Stimulated activated CD4-positive, alpha-beta T cell treated with anti-CD3 and anti-CD28 coated beads, TNF-alpha, amount 100 ng/mL, for 4 hours (primary cell): ENCODE measurements at places on chromosomes 5 and 9.
A peak's percentile ranks its signal among the peaks of the same experiment; 100 is the strongest.

DNA sequence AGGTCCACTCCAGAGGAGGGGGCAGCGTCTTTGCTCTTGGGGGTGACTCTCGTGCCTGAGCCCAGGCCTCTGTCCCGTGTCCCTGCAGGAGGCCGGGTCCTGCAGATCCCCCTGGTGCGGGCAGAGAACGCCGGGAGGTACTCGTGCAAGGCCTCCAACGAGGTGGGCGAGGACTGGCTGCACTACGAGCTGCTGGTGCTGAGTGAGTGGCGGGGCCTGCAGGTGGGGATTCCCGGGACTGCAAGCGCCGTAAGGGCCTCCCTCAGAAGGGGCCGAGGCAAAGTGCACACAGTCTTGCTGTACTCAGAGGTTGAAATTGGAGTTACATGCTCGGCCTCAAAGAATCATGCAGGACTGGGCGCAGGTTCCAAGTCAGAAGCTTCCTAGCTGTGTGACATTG, 62.7 kb upstream of the ASS1 start:
- DNase-seq, result no peak

GRCh38 chr9:27124151-27124550, 15.1 kb downstream of the TEK start:
- no peak for DNase-seq

DNA sequence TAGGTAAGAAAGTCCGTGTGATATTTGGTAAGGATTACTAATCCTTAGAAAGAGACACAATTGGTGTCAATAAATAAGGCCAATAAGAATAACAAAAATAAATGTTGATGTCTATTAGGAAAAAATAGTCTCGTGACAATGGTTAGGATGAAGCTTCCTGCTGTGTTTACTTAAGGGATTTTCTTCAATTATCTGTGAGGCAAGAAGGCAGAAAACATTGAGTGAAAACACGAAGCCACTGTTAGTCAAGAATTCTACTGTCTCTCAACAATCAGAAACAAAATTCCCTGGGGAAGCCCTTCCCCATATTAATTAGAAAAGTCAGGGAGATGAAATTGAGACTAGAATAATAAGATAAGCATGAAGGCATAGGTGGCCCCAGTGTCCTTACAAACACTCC, 149.0 kb downstream of the SYK start:
- DNase-seq, result no peak

DNA sequence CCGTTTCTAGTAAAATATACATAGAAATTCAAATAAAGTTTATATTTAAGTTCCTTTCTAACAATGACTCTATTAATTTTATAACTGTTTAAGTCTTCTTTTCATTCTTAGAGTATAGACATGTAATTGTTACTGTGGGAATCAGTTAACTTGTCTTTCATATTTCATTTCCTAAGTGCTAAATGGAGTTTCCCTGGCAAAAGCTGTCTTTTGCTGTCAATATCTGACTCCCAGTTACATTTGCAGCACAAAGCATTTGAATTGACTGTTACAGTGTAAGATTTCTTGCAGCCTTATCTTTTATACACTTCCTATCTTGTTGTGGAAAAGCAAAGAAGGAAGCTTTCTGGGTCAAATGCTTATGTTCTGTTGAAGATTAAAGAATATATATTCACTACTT, 1026.3 kb downstream of the CDH9 start:
- DNase-seq, result no peak

- DNase-seq, result no peak
These were observed 5.0 kb upstream of the C1QTNF3 start for GRCh38 chr5:34047774-34048572.

DNA sequence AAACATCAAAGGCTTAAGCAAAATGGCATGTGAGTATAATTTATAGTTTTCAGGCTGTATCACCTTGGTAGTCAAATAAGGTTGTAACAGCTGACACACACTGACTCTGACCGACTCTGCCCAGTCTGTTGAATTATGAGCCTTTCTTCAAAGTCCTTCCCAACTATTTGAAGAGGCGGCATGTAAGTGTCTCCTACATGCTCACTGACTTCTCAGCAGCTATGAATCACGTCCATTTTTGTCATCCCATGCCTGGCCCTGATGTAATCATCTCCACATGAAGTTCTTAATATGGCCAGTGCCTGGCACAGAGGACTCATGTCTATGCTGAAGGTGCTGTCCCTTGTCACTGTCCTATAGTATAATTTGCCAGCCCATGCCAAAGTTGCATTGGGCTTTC, 5.1 kb upstream of the PTBP3 start:
- DNase-seq, result no peak

DNA sequence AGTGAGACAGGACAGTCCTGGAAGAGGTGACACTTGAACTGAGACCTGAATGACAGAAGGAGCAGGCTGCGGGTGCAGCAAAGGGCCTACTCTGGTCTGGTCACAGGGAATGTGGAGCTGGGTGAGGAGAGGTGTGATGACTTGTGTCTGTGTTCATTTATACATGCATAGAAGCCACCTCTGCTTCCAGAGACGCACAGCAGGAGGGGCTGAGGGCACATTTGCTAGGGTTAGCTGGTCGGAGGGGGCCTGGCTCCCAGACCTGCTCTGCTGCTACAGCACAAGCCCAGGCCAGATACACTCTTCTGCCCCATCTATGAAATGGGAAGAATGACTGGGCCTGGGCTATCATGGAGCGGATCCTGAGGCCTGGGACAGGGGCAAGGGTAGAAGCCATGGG, 15.6 kb downstream of the UNC5A start:
- no peak for DNase-seq

- no peak for DNase-seq
These were observed 20.0 kb downstream of the PIP5K1B start for GRCh38 chr9:68725070-68725469.

GRCh38 chr5:112762113-112762810, 24.6 kb downstream of the APC start:
- no peak for DNase-seq

DNA sequence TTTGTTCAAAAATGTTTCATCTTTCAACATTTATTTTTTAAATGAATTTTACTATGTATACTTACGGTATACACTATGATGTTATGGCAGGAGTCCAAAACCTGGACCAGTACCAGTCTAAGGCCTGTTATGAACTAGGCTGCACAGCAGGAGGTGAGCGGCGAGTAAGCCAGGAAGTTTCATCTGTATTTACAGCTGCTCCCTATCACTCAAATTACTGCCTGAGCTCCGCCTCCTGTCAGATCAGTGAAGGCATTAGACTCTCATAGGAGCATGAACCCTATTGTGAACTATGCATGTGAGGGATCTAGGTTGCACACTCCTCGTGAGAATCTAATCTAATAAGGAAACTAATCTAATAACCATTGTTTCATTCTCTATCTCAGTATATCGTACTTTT, 715.5 kb upstream of the PTPRD start:
- no peak for DNase-seq

DNA sequence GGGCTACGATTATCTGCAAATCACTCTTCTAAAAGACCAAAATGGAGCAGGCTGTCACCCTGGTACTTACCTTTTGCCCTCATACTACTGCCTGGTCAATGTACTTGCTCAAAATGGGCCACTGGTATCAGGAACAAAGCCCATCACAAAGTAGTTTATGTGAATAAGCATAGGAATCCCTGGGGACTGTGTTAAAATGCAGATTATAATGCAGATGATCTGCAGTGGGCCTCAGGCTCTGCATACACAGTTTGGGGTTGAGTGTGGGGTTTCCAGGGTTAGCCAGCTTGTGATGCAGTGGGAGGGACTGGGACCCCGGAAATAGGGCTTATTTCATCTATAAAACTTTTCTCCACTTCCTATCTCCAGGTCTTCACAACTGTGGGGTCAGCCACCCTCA, 173.1 kb downstream of the HSD17B3 start:
- DNase-seq, result no peak

DNA sequence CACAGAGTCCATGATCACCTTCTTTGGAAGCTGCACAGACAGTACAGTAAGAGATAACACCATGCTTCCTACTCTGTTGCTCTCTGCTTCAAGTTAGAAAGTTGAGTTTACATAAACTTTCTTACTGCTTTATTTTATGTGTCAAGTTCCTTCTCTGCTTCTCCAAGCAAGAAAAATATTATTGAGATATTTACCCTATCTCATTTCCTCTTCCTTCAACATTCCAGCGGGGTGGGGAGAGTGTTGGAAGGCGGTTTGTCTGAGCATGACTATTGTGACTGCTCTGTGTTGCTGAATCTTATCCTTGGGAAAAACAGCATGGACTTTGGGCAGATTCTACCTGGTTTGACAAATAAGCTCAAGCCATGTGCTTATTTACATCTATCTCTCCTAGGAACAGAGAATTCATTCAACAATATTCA, 66.9 kb upstream of the EPB41L4A start:
- DNase-seq, result no peak

DNA sequence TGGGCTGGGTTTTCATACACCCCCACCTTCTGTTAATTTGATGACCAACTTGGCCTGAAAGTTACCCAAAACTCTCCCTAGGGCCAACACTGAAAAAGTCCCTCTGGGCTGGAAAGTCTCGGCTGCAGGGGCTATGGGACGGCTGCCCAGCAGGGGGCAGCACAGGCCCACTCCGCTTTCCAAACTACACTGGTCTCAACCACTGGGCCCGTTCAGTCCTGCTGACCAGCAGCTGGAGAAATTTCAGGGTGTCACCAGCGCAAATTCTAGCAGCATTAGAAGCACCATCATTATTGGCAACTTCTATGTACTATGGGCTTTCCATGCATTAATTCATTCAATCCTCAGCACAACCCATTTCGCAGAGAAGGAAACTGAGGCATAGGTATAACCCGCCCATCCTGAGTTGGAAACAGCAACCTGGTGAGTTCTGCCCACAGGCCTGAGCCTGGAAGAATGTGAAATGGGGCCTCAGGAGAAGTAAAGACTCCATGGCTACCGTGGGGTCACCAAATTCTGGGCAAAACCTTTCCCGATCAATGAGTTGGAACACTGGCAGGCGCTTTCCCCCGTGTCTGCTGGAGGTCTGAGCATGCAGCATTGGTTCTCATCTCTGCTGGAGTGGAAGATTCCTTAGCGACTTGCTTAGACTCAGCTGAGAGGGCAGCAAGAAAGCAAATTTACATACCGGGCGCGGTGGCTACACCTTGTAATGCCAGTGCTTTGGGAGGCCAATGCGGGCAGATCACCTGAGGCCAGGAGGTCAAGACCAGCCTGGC, 9.7 kb downstream of the ORM2 start:
- peak; percentile 39 for DNase-seq

GRCh38 chr9:94632737-94633136, 6.6 kb downstream of the FBP1 start:
- no peak for DNase-seq

DNA sequence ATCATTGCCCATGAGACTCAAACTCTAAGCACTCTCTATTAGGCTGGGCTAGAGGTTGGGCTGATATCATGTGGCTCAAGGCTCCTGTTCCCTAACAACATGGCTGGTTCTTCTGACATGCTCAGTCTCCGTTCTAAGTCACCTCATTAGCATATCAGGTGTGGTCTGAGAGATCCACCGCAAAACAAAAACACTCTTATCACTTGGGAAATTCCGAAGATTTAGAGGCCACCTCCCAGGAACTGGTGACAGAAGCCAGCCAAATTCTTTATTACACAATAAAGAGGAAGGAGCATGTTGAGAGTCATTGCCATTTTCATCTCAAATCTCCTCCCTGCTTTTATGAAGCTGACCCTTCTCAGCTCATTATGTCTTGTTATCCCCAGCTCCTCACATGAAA, 107.6 kb downstream of the MSX2 start:
- DNase-seq, result no peak

GRCh38 chr9:76161541-76161940, 232.7 kb downstream of the RFK start:
- DNase-seq, result no peak

GRCh38 chr5:153598099-153598498, 107.6 kb downstream of the GRIA1 start:
- DNase-seq, result no peak

DNA sequence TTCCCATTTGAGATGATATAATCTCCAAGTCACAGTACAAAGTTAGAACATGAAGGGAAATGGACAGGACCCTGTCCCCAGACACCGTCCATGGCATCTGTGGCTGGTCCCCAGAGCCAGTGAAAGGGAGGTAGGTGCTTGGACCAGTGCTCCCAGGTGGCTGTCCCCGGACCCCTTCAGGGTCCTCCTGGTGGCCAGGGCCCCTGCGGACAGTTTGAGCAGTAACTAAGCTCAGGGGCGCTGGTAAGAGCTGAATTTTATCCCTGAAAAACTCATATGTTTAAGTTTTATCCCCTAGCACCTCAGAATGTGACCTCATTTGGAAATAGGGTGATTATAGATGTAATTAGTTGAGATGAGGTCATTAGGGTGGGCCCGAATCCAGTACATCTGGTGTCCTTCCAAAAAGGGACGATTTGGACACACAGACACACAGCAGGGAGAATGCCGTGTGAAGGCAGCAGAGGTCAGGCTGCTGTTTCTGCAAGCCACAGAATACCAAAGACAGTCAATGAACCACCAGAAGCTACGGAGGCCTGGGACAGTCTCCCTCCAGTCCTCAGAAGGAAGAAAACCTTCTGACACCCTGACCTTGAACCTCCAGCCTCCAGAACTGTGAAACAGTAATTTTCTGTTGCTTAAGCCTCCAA, 185.0 kb downstream of the ATPSCKMT start:
- no peak for DNase-seq

DNA sequence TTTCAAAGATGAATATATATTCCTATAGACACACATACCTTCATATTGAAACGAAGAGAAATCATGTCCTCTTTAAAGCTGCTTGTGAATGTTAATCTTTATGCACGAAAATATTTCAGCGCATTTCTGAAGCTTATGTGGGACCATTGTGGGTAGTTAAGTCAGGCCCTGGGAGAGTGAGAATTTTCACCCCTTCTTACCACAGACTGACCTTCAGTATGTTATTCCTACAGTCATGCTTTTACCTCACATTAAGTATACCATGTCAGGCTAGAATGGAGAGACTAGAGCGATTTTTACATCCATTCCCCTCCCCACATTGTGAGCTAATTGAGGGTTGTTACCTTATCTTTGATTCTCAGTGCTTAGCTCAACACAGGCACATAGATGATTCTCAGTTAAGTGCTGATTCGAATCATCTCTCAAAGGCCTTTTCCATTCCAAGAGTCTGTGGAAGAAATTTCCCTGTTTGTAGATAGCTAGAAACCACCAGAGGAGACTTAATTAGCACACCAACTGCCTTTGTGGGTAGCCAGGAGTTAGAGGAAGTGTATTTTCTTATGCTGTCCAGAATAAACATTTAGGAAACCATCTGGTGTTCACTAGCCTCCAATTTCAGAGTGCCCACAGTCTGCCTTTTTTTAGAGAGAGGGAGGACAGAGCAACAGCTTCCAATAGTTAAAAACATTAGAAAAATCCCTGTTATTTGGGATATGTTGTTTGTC, 110.5 kb downstream of the MEGF10 start:
- no peak for DNase-seq

- DNase-seq, result no peak
These were observed 311.2 kb downstream of the KCTD16 start for GRCh38 chr5:144481861-144482260.

GRCh38 chr9:92607773-92608172, 62.2 kb downstream of the IPPK start:
- DNase-seq, result no peak
